Suppressor macrophage treated with lipopolysaccharide for 4 hours (primary cell): ENCODE measurements at places on chromosomes 4 and X.
A peak's percentile ranks its signal among the peaks of the same experiment; 100 is the strongest.

DNA sequence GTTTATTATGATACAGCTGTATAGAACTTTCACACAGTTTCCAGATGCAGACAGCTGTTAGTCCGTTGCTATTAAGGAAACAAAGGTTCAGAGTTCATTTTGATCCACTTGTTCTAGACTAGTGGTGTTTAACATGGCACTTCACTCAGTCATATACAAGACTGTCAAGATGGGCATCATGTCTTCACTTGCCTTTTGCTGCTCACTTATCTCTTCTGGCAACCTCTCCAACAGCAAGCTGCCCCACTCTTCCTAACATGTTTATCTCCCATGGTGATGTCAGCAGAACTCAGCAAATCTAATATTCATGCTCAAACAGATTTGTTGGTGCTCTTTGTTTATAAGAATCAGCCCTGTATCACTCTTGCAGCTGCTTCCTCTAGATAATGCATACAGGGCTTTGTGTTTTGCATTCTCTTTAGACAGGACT, 236.2 kb upstream of the HAND2 start:
- DNase-seq = no peak

DNA sequence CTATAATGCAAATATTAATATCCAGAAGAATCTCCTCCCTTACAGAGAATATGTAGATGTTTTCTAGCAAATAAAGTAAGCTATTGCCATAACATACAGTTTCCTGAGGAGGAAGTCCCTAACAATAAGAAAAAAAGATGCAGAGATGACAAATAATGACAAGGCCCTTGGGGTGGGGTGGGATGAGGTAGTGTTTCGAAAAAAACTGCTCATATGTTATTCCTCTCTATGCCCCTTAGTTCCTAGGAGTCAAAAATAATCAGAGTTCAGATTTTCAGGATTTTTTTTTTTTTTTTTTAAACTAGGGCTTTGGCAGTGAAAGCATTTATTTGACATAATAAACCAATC, 99.0 kb downstream of the ZAR1 start:
- DNase-seq = peak; percentile 43

GRCh38 chr4:114921790-114922591, 191.4 kb downstream of the NDST4 start:
- DNase-seq = no peak

DNA sequence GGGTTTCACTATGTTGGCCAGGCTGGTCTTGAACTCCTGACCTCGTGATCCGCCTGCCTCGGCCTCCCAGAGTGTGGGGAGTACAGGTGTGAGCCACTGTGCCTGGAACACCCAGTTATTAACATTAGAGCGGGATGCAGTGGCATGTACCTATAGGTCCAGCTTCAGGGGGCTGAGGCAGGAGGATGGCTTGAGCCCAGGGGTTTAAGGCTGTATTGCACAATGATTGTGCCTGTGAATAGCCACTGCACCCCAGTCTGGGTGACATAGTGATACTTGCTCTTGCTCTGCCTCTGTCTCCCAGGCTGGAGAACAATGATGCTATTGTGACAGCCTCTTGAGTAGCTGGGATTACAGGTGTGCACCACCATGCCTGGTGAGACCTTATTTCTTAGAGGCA, 39.8 kb downstream of the FAM193A start:
- DNase-seq = no peak

GRCh38 chr4:151887816-151888180, 127.0 kb upstream of the GATB start:
- no peak for DNase-seq

GRCh38 chr4:649751-650310, 24.2 kb downstream of the ATP5ME start:
- DNase-seq = no peak

DNA sequence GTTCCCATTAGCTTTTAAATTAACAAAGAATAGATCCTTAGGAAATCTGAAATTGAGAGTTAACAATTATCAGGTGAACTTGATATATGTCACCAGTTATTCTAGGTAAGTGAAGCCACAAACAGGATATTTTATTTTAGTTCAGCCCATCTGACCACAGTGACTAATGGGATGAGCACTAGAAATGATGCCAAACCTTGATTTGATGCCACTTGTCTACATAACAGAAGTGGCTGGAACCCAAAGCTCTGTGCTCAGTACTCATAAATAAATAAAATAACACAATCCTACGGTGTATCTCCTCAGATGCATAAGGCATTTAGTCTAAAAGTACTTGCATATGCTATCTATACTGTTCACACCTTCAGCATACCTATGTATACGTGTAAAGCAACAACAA, 12.2 kb downstream of the SLITRK4 start:
- DNase-seq = no peak

DNA sequence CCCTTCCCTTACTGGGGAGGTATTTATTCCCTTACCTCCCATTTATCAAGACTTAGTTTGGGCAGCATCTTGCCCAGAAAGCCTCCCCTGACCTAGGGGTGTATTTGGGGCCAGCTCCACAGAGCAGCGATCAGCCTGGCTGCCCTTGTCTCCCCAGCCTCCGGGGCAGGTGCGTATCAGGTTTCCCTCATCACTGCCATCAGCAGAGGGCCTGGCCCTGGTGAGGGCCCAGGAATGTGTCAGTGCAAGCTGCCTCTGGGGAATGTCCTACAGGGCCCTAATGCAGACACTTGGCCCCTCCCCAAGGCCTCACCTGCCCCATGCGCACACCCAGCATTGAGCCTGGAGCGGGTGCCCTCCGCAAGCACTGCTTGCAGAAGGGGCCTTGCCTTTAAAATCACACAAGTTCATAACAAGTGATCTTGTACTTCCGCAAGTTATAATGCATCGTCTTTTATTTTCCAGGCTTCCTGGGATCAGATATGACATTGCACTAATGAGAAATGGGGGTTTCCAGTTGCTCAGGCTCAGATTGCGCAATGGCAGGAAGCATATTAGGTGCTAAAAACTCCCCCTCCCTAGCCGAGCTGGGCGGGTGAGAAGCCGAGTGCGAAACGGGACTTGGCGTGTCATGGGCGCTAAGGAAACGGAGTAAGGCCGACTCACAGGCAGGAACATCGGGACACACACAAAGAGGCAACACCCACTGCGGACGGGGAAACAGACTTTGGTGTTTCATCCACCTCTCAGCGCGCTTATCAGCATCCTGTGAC, 25.4 kb upstream of the AFAP1 start:
- peak; percentile 69 for DNase-seq

- peak; percentile 82 for DNase-seq
Observed at GRCh38 chr4:88938138-88938537, 118.8 kb downstream of the FAM13A start.

- no peak for DNase-seq
Observed at GRCh38 chr4:146202665-146203064, 11.7 kb upstream of the REELD1 start.

DNA sequence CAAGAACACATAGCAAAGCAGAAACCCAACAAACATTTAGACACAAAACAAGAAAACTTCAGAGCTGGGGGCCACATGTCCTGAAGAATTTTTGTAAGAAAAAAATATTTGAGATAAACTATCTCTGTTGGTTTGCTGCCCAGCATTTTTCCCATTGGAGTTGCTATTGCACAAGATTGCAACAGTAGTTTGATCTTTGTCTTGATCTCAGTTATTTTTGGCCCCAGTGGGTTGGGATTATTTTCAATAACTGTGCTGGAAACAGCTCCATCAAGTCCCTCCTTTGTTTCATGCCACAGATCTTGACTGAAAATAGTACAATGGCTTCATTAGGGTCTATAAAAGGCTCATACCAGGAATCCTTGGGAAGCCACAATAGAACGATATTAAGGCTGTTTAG, 103.8 kb upstream of the RAI2 start:
- DNase-seq = no peak

- DNase-seq = no peak
Observed at GRCh38 chr4:110085131-110085530, 113.3 kb downstream of the ELOVL6 start.

DNA sequence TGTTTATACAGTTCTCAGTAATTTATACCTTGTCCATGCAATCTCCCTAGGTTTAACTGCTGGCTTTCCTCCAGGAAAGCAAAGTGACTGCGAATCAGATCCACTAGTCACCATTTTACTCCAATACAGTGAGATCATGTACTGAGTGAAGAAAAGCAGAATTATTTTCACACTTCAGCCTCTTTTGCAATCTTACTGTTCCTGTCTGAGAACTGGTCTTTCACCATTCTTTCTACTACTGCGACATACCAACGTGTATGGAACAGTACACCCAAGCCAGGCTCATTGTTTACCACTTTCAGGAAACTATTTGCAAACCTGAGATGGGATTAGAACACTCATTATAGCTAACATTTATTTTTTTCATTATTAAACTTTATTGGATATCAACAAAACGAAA, 8.0 kb upstream of the MSL3 start:
- DNase-seq = peak; percentile 12

DNA sequence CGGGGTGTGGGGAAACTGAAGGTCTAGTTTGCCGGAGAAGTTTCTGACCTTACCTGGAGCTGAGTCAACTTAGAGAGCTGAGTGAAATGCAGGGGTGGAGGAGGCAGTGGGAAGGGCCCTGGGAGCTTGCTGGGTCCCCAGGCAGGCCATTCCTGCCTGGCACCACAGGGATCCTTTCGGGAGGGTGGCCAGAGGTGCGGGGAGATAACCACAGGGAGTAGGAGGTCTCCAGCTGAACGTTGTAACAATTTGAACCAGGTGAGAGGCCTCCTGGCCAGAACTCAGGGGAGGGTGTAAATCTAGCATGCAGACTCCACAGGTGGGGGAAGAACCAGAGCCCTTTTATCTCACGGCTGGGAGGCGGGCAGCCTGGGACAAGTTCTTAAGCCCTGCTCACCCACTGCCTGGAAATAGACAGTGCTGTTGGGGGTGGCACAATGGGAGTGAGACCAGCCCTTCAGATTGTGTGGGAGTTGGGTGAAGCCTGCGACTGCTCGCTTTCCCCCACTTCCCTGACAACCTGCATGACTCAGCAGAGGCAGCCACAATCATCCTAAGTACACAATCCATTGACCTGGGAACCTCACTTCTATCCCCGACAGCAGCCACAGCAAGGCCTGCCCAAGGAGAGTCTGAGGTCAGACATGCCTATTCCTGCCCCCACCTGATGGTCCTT, 247.4 kb downstream of the ADGRA3 start:
- DNase-seq = no peak
